Stimulated activated CD8-positive, alpha-beta memory T cell treated with anti-CD3 and anti-CD28 coated beads, Interleukin-7, amount 100 ng/mL, for 1 hour (primary cell): ENCODE measurements at places on chromosomes 11 and 22.

DNA sequence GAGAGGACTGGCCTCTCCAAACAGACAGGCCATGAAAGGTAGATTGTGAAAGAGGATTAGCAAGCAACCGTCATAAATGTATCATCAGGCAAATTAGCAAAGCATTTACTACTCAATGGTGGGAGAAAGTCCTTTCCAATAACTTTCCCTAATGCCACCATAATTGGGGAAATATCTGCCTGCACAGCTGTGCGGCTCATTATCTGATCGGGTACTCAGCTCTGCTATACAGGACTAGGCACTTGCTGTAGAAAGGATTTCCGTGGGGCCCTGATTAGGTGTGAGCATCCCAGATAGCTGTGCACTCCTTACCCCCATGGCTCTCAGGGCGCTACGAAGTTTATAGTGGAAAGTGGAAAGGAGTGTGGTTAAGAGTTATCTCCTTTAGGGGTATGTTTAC, 309.7 kb upstream of the PLET1 start:
- no peak for DNase-seq

GRCh38 chr11:75733071-75733430, 15.4 kb downstream of the MOGAT2 start:
- DNase-seq = no peak

DNA sequence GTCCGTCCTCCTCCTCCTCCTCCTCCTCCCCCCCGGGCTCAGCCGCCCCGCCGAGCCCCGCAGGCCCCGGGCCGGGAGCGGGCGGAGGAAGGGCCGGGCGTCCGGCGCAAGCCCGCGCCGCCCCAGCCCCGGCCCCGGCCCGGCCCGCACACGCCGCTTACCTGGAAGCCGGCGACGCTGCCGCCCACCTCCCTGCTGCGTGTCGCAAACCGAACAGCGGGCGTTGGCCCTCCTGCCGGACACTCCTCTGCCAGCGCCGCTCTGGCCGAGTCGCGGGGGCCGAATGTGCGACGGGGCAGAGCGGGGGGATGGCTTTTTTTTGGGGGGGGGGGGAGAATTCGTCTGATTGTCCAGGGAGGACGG, 1.1 kb downstream of the IGF2 start:
- no peak for DNase-seq

DNA sequence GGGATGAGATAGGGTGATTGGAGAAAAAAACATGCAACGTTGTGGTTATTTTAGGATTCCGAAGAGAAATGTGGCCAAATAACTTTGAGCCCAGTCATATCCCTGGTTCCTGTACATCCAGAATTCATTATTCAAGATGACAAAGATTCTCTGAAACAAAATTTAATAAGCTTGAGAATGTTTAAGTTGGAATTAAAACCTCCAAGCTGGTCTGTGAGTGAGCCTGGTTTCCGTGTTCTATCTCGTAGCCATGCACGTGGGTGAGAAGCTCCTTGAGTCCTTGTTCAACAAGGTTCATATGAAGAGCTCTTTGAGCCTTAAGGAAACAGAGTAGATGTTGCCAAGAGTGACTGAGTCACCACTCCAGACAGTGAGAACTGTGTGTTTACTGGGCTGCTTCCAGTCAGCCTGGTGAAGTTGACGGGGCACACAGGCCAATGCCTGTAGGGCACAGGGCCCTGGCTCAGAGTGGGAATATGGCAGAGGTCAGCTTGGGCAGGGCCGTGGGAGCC, 206.5 kb downstream of the NAV2 start:
- no peak for DNase-seq

GRCh38 chr11:131874070-131874469, 503.7 kb downstream of the NTM start:
- DNase-seq = no peak

DNA sequence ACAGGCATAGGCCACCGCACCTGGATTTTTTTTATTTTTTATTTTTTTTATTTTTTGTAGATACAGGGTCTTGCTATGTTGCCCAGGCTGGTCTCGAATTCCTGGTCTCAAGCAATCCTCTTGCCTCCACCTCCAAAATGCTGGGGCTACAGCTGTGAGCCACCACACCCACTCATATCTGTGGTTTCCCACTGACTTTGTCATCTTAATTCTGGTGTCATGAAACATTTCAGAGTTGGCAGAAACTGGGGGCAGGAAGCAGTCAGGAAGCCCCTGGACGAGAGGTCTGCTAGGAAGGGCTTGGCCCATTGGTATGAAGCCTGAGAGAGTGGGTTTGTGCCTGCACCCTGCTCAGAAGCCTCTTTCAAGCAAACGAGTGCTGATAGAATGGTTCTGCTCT, 49.1 kb downstream of the COMMD9 start:
- no peak for DNase-seq

DNA sequence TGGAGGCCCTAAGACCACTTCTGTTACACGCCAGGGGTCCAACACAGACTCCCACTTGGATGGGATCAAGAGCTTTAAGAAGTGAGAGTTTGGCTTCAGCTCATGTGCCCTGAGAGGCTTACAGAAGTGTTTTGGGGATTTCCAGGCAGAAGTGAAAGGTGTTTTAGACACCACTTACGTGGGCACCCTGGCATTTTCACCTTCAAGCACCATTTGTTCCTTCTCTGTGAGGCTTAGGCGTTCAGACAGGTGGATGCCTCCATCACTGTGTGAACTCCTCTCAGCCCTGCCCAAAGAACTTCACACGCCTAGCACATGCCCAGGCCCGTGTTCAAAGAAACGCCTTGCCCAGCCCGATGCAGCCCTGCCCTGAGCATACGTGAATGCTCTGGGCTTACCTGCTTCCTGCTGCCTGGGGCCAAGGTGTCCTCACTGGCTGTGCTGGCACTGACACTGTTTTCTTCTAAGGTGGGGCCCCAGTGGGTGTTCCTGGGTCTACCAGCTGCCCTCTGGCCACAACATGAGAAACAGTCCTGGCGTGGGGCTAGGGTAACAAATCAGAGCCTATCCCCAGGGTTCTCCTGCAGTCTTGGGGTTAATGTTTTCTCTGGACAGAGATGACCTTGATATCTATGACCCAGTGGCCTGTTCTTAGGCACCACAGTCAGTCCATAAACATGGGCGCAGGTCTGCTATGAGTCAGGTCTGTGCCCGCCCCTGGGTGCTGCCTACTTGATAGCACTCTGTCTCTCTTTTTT, 34.0 kb downstream of the AMPD3 start:
- DNase-seq = no peak

DNA sequence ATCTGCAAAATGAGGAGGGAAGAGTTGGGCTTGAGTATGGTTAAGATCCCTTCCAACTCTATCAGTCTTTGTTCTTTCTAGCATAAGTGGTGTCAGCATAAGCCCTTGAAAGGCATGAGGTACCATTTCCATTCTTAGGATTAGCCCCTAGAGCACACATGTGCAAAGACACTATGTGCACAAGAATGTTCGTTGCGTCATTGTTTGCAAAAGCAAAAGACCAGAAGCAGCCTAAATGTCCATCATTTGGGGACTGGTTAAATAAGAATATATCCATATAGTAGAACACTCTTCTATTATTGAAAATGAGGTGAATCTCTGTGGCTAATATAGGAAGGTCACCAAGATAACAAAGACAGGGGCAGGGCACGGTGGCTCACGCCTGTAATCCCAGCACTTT, 10.0 kb upstream of the KCTD14 start:
- no peak for DNase-seq

GRCh38 chr11:129917231-129917630, 21.9 kb upstream of the NFRKB start:
- DNase-seq = no peak

- peak; percentile 19 for DNase-seq
Observed at GRCh38 chr22:39306456-39307361, 12.7 kb downstream of the RPL3 start.

DNA sequence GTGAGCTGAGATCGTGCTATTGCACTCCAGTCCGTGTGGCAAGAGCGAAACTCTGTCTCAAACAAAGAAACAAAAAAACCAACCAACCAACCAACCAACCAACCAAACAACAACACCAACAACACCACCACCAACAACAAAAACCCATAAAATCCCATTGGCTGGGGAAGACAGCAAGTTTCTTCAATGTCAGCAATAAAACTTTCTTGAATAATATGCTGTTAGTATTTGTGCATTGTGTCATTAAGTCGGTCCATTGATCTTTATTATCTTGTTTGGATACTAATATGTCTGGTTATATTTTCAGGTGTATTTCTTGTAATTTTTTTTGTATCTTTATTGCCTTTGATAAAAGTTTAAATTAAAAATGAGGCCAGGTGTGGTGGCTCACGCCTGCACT, 9.4 kb downstream of the GRK3 start:
- DNase-seq = no peak

DNA sequence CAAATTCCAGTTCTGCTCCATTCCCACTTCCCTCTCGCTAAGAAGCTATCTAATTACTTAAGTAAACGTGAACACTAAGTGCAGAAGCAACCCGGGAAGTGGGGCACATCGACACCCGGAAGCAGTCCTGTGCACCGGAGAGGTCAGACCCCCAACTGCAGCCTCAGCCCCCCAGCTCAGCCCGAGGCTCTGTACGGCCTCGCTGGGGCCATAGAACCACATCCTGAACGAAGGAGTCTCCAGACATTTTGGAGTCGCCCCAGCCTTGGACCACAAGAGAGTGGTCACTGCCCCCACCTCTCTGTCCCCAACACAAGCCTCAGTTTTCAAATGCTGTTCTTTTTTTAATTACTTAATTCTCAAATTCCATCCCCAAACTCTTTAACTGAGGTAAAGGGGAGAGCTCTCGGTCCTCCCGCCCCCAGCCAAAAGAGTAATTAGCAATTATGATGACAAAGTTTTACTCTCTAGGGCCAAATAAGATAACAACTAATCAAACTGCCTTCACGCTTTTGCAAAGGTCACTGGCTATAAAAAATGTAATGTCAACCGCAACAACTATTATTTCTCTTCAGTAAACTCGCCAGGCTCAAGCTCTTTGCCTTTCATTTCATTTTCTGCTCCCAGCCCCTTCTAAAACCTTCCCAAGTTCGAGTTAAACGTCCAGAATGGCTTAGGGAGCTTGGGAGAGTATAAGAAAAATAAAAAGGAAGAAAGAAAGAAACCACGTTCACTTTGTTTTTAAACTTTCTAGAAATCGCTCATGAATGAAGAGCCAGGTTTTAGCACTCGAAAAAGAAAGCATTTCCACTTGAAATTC, 2.2 kb downstream of the PAX6 start:
- no peak for DNase-seq

GRCh38 chr11:104090767-104091166, 54.3 kb downstream of the DDI1 start:
- DNase-seq = no peak

GRCh38 chr22:35921777-35922176, 106.8 kb downstream of the RBFOX2 start:
- DNase-seq = no peak

DNA sequence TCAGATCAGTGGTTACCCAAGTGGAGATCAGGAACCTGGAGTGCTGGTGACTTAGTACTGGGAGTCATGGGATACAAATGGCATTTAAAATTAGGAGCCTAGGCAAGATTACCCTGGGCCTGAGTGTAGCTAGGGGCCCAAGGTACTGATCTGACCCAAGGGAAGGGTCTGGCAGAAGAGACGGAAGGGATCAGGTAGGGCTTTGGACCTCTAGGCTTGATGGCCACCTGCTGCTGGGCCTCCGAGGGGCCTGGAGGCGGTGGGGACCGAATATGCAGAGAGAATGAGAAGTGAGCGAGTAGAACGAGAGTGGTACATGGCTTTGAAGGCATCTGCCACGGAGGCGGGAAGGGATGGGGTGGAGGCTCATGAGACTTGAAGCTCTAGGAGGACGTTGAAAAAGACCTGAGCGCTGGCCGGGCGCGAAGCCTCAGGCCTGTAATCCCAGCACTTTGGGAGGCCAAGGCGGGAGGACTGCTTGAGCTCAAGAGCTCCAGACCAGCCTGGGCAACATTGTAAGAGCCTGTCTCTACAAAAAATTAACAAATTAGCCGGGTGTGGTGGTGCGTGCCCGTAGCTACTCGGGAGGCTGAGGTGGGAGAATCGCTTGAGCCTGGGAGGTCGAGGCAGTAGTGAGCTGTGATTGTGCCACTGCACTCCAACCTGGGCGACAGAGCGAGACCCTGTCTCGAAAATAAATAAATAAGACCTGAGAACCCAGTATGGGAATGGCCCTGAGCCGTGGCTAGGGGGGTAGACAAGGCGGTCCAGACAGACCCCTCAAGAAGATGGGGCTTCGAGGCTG, 563 bp upstream of the PPIL2 start:
- DNase-seq = no peak

DNA sequence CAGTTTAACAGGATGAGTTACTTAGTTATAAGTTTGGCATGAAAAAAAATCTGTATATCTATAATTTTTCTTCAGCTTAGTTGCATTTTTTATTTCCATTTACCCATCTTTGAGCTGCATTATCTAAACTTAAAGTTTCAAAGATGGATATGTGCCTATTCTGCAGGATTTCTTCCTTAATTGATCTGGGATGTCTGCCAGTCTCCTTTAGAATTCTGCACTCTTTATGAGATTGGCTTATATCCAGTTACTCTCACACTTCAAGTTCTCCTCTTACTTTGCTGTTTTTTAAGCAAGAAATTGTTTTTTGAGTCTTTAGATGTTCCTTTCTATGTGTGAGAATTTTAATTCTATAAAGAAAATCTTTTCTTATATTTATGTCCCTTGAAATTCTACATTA, 5.1 kb upstream of the PDGFD start:
- no peak for DNase-seq

- DNase-seq = no peak
Observed at GRCh38 chr11:110752890-110753289, 40.7 kb upstream of the ARHGAP20 start.

- DNase-seq = no peak
Observed at GRCh38 chr11:8250434-8250833, 13.2 kb downstream of the LMO1 start.

DNA sequence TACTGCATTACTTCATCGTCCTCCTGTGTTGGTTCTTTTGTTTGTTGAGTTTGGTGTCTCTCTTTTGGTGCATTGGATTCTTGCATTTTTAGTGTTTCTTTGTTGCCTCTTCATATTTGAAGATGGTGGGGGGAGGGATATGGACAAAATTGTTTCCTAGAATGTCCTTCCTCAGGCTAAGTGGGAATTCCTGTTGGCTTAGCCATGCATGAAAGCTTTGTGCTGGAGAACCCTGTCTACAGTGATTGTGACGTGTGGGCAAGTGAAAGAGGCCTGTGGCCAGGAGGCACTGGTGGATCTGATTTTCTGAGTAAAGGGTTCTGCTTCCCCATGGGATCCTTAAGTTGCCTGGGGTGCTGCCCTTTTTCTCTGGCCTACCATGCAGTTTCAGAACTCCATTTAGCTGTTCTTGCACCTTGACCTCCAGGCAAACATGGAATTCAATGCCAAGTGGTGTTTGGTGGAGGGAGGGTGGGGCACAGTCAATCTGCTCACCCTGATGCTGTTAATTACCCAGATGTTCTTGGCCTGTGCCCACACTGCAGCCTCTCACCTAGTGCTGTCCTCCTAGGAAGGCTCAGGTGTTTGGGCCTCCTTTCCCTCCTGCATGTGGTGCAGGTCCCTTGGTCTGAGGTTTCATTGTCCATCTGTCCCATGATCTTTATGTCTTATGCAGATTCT, 46.3 kb upstream of the SLC22A12 start:
- no peak for DNase-seq

- no peak for DNase-seq
Observed at GRCh38 chr22:41009222-41009948, 58.2 kb downstream of the RBX1 start.
